ENCODE measurements at places on chromosomes 7 and 10. TPM values are rescaled to one million over a fixed set of nuclear protein-coding genes. Genes with fewer than 3 reads are reported as not detected.

The FAM24B gene
- 9.0 TPM for polyA plus RNA-seq

The UPK3B gene
- 56.1 TPM for polyA plus RNA-seq

The TWIST1 gene
- 0.24 TPM for polyA plus RNA-seq

The CYP17A1 gene
- 0.22 TPM for polyA plus RNA-seq

The FASTK gene
- 47.3 TPM for polyA plus RNA-seq

- no peak for DNase-seq
Observed at GRCh38 chr10:94591461-94592205, 46.0 kb downstream of the HELLS start.

DNA sequence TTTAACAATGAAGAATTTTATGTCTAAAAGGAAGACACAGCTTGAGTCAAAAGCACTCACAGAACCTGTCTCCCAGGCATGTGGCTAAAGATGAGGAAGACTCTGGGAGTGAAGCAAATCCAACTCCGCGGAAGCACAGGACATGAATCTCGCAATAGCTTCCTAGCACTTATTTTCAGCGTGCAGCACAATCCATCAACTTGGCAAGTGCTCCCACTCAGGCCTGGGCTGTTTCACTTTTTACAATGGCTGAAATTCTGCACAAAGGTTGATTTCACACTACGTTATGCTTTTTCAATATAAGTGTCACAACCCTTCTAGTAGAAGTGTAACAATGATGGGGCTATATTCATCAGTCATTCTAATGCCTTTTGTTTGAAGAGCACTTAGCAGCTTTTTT is 180.2 kb downstream of the XPNPEP1 start:
- no peak for DNase-seq

GRCh38 chr10:133438711-133439273 is 14.4 kb upstream of the SPRN start:
- no peak for DNase-seq

DNA sequence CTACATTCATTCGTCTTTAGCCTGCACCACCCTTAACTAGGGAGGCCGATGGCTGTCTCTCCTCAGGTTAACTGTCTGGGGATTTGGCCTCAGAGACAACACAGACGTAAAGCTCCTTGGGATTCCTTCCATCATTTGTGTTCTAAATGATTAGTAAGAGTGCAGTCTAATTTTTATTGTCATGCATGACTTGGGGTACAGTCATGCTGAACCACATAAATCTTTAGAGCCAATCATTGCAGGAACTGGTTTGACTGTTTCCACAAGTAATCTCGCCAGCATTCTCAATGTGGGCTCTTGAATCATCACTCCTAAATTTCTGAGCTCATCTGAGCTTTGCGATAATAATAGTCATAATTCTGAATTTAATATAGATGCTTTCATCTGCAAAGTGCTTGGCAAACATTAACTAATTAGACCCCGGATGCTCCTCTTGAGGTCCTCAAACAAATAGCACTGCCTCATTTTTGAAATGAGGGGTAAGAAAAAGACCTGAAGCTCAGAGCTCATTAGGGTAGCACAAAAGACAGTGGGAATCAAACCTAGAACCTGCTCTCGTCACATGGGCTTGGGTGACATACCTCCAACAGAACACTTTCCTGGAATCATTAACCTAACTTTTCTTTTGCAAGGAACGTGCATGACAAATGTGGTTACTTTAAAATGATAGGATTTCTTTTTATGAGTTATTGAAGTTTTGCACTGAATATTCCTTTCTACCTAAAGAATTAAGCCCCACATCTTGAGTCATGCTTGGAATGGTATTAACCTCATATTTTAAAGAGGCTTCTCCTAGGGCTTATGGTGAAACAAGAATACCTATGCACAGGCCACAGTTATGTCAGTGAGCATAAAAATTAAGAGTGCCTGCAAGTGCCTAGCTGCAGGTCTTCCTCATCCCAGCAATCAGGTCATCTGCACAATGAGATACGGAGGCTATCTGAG is 118.9 kb upstream of the NRP1 start:
- no peak for DNase-seq

- no peak for DNase-seq
Observed at GRCh38 chr10:94016727-94017714, 23.3 kb downstream of the PLCE1 start.

Measured in right lung (tissue), 10 donors.